ENCODE measurements at places on chromosomes 2 and 18.

- DNase-seq = no peak
These were observed 523.8 kb upstream of the SPHKAP start for GRCh38 chr2:228705318-228705717.

GRCh38 chr2:164793529-164793928, 48.1 kb downstream of the COBLL1 start:
- no peak for DNase-seq

GRCh38 chr2:30172627-30173026, 25.8 kb downstream of the YPEL5 start:
- no peak for DNase-seq

DNA sequence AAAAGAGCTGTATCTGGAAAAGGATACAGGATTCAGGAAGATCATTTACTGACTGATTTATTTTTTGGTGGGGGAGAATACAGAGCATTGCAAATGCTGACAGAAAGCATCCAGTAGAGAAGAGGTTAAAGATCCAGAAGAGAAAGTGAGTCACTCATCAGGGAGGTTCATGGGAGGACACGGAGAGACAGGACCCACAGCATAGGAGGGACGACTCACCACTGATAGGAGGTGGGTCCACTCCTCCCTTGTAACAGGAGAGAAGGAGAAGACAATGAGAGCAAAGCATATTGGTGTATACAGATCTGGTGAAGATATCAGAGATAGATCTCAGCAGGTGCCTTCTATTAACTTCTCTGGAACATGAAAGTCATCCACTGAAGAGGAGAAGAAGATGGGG, 142.4 kb upstream of the AQP4 start:
- DNase-seq = no peak

GRCh38 chr18:48385596-48385995, 23.6 kb downstream of the ZBTB7C start:
- DNase-seq = no peak

DNA sequence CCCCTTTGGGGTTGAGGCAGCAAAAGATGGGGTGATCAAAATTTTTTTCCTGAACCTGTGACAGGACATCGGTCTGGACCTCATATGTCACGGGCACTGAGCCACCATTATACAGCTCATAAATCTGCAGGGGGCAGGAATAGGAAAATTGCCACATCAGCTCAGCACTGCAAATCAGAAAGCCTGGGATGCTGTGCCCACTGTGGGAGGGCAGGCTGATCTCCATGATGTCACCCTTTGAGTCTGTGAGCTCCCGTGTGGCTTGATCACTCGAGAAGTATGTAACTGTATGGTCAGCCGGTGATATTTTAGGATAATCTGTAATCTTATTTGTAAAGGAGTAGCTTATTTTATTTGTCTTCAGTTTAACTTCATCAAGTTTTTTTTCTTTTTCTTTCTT, 17.7 kb upstream of the CRYBA2 start:
- DNase-seq = no peak

GRCh38 chr2:19488009-19488691, 129.7 kb upstream of the OSR1 start:
- peak; percentile 78 for DNase-seq

GRCh38 chr18:79779021-79779699, 18.6 kb upstream of the KCNG2 start:
- no peak for DNase-seq

- no peak for DNase-seq
These were observed 514.1 kb downstream of the CPS1 start for GRCh38 chr2:211070547-211070946.

DNA sequence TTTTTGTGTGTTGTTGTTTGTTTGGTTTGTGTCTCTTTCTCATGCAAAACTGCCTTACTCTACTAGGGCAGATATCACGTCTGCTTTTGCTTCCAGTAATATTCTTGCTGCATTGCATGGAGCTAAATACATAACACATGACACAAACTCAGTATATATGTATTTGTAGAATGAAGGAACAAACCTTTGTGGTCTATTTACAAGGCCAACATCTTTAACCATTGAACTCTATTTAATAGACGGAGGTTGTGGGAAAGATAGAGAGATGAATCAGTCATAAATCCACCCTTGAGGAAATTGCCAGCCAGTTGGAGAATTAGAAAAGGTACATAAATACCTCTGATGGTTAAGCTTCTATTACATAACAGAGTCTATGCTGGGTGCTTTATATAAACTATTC, 26.0 kb upstream of the IL1RL1 start:
- no peak for DNase-seq

GRCh38 chr2:72271766-72272641, 124.3 kb upstream of the CYP26B1 start:
- DNase-seq = no peak

GRCh38 chr18:45739848-45740247, 15.9 kb downstream of the SLC14A1 start:
- no peak for DNase-seq

DNA sequence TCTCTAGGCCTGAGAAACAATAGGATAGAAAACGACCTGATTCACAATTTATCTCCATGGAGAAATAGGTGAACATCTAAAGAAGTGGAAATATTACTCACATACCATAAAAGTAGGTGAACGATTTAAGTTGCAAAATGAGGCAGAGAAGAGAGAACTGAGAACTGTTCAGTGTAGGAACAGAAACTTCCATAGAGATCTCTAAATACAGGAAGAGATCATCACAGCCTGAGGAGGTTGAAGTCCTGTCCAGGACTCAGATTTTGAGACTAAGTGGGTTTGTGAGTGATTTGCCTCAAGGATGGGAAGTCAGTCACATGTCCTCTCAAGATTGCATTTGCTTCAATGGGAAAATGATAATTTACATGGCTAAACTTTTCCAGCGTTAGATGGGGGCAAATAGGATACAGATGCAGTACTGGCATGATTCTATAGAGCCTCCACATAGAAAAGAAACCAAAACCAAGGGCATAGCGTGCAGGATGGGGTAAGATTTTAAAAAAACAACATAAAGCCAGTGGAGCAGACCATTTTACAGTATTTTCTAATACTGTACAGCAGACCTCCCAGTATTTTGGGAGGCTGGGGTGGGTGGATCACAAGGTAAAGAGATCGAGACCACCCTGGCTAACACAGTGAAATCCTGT, 68.8 kb downstream of the MEP1B start:
- DNase-seq = no peak

DNA sequence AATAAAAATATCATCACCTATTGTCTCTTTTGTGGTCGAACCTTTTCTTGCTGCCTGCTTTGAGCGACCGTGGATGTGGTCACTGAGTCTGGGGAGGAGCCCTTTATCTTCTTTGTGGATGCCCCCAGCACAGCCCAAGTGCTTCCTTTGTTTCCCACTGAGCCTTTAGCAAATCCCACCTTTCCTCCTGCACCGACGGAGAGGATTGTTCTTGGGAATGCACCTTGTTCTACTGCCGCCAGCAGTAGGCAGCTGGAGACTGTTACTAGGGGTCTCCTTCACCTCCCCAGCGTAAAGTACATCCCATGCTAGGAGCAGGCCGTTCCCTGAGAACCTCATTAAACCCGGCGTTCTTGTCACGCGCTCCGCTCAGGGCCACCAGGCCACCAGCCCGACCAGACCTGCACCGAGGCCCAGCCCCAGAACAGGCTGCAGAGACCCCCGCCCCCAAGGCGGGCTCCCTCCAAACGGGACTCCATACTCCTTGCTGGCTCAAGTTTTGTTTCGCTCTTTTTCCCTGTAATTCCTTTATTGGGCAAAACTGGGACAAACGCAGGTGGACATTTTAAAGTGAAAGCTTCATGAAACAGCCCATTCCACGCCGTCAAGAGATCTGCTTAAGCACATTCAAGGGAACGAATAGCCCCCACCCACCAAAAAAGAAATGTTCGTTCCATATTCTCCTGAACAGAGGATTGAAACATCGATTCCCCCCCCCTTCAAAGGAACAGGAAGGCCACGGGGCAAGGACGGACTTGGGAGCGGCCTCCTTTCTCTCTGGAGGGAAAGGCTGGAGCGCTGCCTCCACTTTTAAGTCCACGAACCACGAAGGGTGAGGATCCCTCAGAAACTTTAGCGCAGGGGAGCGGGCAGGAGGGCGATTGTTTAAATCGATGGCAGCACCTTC, 1.1 kb upstream of the MAT2A start:
- DNase-seq = no peak

- no peak for DNase-seq
These were observed 49.5 kb downstream of the TIMM21 start for GRCh38 chr18:74197705-74198341.

DNA sequence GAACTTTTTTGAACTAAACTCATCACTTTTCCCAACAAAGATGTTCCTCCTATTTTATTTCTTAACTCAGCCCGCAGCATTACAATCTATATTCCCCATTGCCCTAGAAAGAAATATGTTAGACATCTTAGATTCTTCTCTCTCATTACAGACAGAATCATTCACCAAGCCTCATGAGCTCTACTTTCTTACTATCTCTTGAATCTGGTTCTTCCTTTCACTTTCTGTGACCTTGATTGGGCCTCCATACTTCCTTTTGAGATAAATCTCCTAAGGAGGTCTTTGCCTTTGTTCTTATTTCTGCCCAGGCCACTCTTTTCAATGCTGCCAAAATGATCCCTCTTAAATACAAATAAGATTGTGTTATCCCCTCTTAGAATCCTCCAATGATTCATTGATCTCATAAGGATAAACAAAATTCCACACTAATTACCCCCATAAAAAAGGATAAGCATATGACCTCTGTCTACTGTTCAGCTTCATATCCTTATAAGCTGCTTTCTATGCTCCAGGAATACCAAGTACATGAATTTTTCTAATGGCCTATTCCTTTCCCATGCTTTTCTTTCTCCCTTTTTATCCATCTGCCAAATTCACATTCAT, 400.0 kb downstream of the ARHGAP15 start:
- no peak for DNase-seq

DNA sequence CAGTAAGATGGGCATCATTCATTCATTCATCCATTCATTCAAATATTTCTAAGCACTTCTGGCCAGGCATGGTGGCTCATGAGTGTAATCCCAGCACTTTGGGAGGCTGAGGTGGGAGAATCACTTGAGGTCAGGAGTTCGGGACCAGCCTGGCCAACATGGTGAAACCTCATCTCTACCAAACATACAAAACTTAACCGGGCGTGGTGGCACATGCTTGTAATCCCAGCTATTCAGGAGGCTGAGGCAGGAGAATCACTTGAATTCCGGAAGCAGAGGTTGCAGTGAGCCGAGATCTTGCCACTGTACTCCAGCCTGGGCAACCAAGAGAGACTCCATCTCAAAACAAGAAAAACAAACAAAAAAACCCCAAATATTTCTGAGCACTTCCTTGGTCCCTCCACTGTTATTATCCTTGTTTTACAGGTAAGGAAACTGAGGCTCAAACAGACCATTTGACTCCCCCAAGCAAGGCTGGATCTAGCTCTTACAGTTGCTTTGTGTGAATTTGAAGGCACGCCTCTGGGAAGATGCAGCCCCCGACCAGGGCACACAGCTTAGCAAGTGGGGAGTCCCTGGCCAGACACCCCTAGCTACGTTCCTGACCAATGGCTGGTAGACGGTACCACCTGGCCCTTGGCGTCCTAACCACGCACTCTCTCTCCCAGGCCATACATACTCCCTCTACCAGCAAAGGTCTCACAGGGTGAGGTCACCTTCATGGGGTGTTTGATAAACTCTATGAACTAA, 50.6 kb upstream of the ODC1 start:
- DNase-seq = no peak

DNA sequence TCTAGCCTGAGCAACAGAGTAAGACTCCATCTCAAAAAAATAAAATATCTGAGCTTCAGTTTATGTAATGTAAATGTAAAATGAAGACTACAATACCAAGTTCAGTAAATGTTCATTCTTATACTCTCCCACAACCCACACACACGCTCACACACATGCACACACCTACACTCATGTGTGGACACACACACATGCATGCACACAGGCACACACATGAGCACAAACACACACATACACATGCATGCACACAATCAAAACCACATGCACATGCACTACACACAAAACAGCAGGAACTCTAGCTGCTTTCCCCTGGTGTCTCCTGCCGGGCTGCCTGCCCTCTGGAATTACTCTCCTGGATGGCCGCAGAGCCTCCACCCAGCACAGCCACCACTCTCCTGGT, 90.6 kb downstream of the GFPT1 start:
- no peak for DNase-seq

GRCh38 chr18:23307567-23308295, 145.4 kb upstream of the RIOK3 start:
- peak; percentile 76 for DNase-seq

- no peak for DNase-seq
These were observed 211.7 kb downstream of the GLI2 start for GRCh38 chr2:120947327-120947726.

- peak; percentile 43 for DNase-seq
These were observed 60.4 kb upstream of the IL1R2 start for GRCh38 chr2:101931402-101931801.

DNA sequence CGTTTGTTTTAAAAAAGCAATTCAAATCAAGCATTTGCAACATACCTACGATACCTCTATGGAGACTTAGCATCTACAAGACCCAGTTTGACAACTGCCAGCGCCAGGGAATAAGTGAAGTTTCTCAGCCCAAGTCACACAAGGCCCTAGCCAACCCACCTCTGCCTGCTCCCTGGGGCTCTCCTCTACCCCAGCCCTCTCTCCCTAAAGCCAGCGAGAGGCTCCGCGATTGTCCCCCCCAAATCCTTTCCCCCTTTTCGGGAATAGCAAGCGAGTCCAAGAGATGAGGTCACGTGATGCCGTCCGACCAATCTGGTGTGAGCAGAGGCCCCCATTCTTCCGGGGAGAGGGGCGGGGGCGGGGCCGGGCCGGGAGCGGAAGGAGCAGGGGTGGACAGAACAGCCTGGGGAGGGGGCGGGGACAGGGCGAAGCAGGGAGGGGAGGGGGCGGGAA, 102.2 kb upstream of the RAB6C start:
- DNase-seq = peak; percentile 78

DNA sequence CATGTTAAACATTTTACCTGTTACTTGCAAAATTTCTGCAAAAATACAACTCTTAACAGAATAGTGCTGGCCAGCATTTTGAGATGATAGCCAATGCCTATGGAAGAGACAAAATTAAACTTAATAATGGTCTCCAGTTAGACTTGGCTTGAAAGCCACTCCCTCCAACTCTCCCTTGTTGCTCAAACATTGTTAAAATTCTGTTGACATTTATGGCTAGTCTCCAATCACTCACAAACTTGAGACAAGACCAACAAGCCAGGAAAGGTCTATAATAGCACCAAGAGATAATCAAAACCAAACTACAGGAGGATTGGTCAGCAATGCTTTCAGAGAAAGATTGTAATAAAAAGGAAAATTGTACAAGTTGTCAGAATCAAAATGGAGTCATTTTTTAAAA, 770.7 kb upstream of the NXPH2 start:
- DNase-seq = no peak

GRCh38 chr2:113878743-113879142, 11.1 kb upstream of the ACTR3 start:
- no peak for DNase-seq

DNA sequence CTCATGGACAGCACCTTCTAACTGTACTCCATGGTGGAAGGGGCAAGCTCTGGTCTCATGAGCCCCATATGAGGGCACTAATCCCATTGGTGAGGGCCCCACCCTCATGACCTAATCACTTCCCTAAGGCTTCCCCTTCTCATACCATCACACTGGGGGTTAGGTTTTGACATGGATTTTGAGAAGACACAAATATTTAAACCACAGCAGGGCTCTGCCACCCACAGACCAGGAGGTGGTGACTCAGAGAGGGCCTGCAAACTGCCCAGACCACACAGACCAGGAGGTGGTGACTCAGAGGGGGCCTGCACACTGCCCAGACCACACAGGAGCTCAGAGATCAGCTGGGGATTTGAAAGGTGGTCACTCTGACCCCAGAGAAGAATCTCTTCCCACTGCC, 222.0 kb downstream of the KLHL29 start:
- no peak for DNase-seq

- no peak for DNase-seq
These were observed 766.9 kb upstream of the ZEB2 start for GRCh38 chr2:145286716-145287275.

Data from activated CD4-positive, alpha-beta T cell treated with anti-CD3 and anti-CD28 coated beads, Interleukin-2, amount 50 U/mL, for 16 hours (primary cell).